ENCODE measurements at places on chromosomes 4 and X.

DNA sequence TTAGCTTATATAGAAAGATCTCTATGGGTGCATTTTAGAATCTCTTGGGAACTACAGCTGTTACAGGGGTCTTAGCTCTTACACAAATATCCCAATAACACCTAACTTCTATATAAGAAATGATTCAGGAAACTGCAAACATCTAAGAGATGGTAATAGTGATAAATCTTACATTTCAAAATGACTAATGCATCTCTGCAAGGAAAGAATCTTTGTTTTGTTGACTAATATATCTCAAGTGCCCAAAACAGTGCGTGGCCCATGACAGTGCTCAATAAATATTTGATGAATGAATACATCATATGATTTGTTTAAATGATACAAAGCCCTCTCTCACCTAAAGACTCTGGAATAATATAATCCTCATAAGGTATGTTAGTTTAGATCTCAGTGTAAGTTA, 47.5 kb downstream of the CENPE start:
- no peak for DNase-seq

DNA sequence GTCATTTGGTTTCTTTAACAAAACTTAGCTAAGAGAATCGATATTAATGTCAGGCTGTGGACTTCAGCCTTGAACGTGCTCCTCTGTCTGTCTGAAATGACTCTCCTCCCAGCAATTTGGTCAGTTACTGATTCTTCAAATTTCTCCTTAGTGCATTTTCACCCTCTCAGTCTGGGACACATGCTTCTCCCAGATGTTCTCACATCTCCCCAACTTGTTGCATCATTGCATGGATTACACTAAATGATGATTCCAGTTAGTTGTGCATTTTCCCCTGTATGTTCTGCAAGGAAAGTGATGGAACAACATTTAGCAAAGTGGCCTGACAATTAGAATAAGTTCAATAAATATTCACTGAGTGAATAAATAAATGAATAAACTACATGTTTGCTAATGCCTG, 94.4 kb downstream of the NLGN4X start:
- no peak for DNase-seq

DNA sequence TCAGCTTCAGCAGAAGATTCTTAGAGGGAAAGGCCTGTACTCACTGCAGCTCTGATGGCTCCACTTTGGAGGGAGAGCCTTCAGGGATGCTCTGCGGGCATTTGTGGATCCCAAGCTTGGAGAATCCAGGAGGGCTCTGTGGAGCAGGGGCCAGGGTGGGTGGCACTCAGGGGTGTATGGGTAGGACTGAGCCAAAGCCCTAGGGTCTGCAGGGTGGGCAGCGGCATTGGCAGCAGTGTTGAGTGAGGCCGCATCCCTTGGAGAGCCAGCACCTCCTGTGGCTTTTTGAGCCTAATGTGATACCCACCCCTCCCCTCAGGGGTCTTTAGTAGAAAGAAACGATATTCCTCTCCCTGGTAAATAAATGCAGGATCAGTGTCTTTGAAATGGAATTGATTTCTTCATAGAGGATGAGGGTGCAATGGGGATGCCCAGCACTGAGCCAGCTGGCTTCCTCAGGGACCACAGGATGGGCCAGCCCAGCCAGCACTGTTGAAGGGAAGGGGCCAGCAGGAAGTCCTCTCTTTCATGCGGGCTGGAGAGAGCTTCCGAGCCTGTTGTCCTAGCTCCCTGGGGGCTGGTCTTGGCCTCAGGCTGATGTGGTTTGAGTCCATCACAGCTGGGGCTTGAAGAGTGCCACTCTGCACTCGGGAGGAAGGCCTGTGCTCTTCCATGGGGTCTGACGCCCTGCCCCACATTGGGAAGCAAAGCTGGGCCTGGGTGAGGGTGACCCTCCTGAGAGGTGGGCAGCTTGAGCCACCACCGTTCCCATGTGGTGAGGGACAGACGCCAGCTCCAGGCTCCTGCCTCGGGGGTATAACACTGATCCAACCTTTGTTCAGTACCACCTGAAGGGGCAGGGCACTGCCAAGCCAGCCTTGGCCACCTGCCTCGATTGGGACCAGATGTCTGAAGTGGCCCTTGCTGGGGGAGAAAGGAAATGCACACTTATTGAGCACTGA, 49.5 kb downstream of the PSAPL1 start:
- DNase-seq: peak; percentile 18

GRCh38 chr4:133081246-133081645, 67.8 kb upstream of the PCDH10 start:
- DNase-seq: no peak
